H1 (cell line): ENCODE measurements at places on chromosomes 2 and 18. TPM values are rescaled to one million over a fixed set of nuclear protein-coding genes. Genes with fewer than 3 reads are reported as not detected.

Gene GPR55
- not detected in 2 replicates for polyA plus RNA-seq

GRCh38 chr2:138274421-138275291 is 226.9 kb upstream of the SPOPL start:
- no peak for DNase-seq

Gene B4GALT6
- polyA plus RNA-seq: 4.3 and 6.3 TPM in 2 replicates

Gene SMC6
- polyA plus RNA-seq: 6.1 and 9.7 TPM in 2 replicates

GRCh38 chr2:220226076-220226475 is 598.6 kb downstream of the SLC4A3 start:
- no peak for DNase-seq

Gene CIB4
- not detected in 2 replicates for polyA plus RNA-seq

- no peak for DNase-seq
These were observed 482.2 kb downstream of the SPAG16 start for GRCh38 chr2:213766465-213766901.

Gene POTEJ
- 0.08 TPM in 1 of 2 replicates, not detected in the other for polyA plus RNA-seq

- no peak for DNase-seq
These were observed 670.7 kb downstream of the ERBB4 start for GRCh38 chr2:211867845-211868451.

Gene SERPINB13
- polyA plus RNA-seq: not detected in 2 replicates

Gene CAPN14
- polyA plus RNA-seq: 0.05 TPM in 1 of 2 replicates, not detected in the other

Gene ERICH2
- polyA plus RNA-seq: 0.20 TPM in 1 of 2 replicates, not detected in the other

DNA sequence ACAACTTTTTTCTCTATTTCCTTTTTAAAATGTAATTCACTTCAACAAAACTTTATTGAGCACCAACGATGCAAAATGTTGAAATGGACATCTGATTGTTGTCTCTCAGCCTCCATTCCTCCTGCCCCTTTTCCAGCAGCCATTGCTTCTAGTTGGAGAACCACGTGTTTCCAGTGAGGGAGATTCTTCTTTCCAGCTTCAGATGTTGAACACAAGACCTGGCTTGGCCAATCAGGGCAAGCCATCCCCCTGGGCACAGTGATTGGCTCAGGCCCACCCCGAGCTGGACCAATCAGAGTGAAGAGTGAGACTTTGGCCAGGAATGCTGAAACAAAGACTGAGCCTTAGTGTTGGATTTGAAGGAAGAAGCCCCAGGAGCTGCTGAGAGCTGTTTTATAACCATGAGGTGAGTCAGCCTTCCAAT is 59.0 kb downstream of the E2F6 start:
- no peak for DNase-seq

Gene REG1B
- polyA plus RNA-seq: not detected in 2 replicates

GRCh38 chr2:201191132-201191875 is 8.4 kb downstream of the CASP10 start:
- DNase-seq: no peak

GRCh38 chr2:139020287-139020686 is 240.1 kb upstream of the NXPH2 start:
- no peak for DNase-seq

Gene TCF23
- 0.02 TPM in 2 replicates for polyA plus RNA-seq

Gene SERPINB7
- not detected in 2 replicates for polyA plus RNA-seq

DNA sequence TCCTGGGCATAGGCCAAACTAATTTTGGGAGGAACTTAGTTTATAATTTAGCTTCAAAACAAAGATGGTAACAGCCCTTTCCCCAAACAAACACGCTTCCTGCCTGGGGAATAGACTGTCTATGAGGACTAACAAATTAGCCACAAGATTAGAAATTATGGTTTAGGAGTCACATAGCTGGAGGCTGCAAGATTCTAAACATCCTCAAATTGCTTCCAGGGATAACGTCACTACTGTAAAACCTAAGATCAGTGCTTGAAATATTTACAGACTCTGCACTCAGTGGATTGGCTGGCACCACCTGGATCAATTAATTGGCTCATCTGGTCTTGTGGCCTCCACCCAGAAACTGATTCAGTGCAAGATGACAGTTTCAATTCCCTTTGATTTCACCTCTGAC is 118.0 kb upstream of the TACR1 start:
- no peak for DNase-seq

DNA sequence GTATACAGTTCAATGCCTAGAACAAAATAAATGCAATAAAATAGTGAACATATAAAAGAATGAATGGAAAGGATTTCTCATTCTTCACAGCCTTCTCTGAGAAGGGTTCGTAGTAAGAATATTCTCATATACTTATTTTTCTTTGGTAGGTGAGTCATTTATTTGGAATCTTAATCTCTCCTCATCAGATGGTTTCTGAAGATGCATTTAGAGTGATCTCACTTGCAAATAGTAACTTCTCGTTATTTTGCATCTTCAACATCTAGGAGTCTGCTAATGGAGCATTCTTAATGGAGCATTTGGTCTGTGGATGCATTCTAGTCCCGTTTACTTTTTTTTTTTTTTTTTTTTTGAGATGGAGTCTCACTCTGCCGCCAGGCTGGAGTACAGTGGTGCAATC is 3.9 kb downstream of the UBXN4 start:
- no peak for DNase-seq

DNA sequence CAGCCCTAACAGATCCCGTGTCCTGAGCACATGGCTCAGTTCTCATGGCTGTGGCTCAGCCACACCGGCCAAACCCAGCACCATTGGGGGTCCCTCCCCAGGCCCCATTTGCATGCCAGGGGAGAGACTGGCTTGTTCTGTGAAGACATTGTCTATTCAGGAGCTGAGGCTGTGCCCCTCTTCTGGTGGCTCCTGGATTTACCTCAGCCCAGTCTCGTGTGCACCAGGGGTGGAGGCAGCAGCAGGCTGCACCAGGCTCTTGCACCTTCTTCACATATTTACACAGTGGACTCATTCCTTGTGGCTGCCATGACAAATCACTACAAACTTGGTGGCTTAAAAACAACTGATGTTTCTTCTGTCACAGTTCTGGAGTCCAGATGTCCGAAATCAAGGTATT is 92.4 kb upstream of the ITGA6 start:
- no peak for DNase-seq
